ENCODE measurements at places on chromosomes 2 and 18. TPM values are rescaled to one million over a fixed set of nuclear protein-coding genes. Genes with fewer than 3 reads are reported as not detected.

DNA sequence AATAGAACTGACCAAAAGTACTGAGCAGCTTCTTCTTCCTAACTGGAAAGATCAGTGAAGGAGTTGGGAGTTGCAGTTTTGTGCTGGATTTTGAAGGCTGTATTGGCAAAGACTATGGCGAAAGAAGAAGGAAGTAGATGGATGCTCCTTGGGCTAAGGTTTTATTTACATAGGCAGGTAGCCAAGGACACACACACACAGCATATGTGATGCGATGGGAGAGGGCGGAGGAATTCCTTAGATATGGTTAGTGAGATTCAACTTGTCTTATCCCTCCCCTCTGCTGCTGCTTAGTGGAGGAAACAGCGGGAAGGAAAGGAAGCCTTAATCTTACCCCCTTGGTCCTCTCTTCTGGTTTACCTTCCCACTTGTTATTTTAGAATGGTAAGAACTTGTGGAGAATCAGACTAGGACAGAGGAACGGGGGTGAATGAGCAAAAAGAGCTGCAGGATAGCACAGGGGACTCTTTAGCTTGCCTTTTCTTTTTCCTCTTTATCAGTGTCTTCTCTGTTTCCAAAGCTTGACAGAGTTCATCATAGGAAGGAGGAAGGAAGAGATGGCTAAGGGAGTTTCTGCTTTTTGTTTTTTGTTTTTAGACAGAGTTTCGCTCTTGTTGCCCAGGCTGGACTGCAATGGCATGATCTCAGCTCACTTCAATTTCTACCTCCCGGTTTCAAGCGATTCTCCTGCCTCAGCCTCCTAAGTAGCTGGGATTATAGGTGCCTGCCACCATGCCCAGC, 87.9 kb downstream of the OSBPL6 start:
- no peak for DNase-seq

Gene C2orf80
- total RNA-seq = not detected

- DNase-seq = no peak
Observed at GRCh38 chr2:44207102-44207501, 38.4 kb downstream of the PPM1B start.

Gene SFTPB
- total RNA-seq = not detected

- no peak for DNase-seq
Observed at GRCh38 chr2:12716282-12717190, at the start of gene TRIB2. TRIB2 (plus strand) TSS chr2:12716936; CDS start chr2:12718308, 1,372 bp downstream.

Gene CDKL4
- 0.23 TPM for total RNA-seq

DNA sequence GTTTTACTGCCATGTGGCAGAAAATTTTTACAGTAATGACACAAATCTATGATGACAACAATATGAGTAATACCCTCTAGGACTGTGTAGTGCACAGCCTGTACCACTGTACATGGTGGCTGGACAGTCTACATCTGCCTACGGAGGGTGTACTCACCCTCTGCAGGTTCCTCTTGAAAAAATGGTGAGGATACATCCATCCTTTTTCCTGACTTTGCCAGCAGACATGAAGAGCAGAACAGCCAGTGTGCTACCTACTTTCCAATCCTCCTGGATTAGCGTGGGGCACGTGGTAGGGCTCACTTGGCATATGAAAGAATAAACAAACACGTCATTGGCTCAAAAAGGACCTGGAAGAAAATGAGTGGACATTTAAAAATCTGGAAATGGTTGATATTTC, 62.6 kb downstream of the TRPM8 start:
- no peak for DNase-seq

DNA sequence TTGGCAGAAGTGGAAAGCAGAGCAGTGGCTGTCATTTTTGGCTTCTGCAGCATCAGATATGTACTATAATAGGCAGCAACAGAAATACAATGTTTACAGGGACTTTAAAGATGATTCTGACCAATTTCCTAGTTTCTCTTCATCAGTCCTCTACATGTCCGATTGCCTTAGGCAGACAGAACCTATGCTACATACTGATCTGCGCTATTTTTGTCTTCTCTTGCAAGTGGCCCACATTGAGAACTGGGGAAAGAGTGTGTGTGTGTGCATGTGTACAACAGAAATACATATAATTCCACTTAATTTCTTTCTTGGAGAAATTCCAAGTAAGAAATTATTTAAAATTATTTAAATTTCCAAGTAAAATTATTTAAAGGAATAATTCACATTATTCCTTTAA, 77.1 kb upstream of the CHRNA1 start:
- no peak for DNase-seq

Gene SLC8A1
- 10.6 TPM for total RNA-seq

- no peak for DNase-seq
Observed at GRCh38 chr2:96946625-96947024, 39.8 kb downstream of the FAM178B start.

Gene ZSWIM2
- total RNA-seq = not detected

Gene ATP6V1C2
- not detected for total RNA-seq

- DNase-seq = peak; percentile 29
Observed at GRCh38 chr2:149877913-149878312, 290.3 kb upstream of the MMADHC start.

DNA sequence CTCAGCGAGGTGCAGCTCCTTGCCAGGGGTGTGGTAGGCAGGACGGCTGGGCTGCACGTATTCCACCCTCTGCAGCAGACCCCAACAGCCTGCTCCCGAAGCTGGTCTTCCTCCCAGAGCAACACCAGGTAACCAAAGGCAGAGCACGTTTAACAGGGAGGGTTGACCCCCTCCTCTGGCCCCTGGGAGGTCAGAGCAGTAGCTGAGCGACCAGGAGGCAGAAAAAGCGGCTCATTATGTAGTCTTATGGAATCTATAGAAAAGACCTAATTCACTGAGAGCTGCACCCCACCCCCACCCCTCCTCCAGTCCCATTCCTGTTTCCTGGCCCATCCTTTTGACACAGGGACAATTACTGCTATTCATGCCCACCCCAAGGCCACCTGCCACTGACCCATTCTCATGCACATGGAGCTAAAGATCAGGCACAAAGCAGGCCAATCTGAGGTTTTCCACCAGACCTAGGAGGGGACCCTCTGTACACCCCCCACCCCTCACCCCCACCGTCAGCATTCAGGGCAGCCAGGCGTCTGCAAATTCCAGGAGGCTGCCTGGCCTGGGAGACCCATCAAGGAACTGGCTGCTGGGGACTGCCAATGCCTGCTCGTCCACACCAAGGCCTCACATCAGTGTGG, 60.9 kb upstream of the FZD7 start:
- no peak for DNase-seq

GRCh38 chr2:241129086-241129871, 20.0 kb downstream of the PASK start:
- DNase-seq = no peak

DNA sequence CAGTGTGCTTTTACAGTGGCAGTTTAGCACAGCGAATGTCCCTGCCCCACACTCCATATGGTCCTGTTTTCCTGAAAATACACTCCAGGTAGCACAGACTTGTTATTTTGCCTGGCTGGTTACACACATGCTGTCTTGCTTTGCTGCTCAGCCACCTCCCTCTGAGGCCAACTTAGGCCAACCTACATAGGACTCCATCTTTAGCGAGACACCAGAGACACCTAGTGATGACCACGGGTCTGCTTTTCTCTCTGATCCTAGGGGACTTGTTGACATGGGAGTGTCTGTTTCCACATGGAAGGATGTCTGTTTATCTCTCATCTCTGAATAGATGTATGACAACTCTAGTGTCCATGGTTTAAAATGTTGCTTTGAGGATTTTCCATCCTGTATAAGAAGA, 43.3 kb downstream of the PLEKHB2 start:
- DNase-seq = no peak

GRCh38 chr18:72056171-72056570, 488.0 kb downstream of the CBLN2 start:
- no peak for DNase-seq

DNA sequence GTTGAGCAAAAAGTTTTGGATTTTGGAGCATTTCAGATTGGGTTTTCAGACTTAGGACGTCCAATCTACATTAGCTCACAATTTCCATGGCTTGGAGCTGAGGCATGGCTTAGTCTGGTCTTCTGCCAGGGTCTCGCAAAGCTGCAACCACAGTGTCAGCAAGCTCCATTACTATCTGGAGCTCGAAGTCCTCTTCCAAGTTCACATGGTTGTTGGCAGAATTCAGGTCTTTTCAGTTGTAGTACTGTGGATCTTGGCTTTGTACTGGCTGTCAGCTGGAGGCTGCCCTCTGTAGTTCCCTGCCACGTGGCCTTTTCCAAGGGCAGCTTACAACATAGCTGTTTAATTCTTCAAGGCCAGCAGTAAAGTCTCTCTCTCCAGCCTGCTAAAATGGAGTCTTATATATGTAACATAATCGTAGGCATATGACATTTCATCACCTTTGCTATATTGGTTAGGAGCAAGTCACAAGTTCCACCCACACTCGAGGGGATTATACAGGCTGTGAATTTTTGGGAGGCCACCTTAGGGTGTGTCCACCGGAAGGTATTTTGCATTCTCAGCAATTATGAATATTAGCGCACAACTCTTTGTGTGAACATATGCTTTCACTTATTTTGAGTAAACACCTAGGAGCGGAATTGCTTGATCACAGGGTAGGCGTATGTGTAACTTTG, 41.5 kb upstream of the EPC2 start:
- no peak for DNase-seq

Gene FEV
- not detected for total RNA-seq

DNA sequence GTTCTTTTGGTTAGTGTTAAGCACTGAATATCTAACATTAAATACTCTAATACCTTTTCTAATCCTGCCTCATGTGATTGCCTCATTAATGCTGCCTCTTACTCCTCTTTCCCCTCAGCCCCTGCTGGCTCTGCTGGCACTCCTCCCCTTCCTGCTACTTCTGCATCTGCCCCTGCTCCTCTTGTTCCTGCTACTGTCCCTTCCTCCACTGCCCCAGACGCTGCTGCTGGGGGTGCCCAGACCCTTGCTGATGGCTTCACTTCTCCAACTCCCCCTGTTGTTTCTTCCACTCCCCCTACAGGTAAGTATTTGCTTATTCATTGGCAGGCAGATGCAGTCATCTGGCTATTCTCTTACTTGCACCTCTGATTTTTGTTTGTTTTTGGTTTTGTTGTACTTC, 68.5 kb downstream of the ABI2 start:
- DNase-seq = no peak

DNA sequence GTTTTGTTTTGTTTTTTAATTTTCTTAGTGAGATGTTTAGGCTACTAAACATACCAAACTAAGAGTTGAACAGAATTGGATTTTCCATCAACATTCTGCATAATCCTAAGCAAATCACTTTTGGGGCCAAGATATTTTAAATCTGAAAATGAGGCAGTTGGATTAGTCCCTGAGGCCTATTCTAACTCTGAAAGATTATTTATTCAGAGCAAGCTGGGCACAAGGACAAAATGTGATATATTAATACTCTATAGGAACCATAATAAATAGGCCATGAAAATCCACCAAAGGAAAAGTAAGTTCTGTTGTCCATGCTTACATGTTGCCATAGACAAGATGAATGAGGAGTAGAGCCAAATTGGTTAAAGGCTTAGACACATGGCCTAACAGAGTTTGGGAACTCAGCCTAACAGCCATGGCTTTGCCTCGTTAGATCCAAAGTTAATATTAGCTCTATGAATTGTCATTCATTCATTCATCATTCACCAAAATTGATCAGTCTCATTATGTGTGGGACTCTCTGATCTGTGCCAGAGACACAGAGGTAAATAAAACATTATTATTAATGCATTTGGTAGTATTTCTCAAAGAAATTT, 183.5 kb downstream of the SCG2 start:
- no peak for DNase-seq

DNA sequence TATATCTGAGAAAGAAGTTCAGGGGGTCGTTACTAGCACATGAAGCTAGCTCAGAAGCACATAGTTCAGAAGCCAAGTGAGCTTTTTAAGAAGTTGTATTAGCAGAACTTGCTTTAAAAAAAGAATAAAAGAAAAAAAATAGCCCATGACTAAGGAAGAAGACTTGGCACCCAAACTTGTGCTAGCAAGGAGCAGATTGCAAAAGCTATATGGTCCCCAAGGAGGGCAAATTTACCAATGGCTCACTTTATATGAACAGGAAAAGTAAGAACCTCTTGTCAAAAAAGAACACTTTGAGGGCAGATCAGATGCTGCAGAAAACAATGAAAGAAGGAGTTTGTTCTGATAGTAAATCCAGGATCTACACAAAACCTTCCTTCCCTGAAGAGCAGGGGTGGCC, 486.5 kb upstream of the ACVR2A start:
- no peak for DNase-seq

DNA sequence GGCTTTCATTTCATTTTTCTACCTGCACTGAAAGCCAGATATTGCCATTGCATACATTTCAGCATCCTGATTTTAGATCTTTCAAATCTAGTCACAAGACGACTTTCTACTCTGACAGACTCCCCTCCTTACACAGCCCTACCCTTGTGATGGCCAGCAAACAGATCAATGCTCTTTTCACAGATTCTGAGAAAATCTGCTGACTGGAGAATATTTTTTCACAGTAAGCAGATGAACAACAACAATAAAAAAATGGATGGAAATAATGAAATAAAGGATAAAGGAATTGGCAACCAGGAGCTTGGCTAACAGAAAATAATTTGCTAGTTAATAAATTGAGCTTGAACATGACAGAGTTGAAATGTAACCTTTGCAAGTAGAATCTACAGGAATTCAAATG, 527.2 kb downstream of the IRS1 start:
- no peak for DNase-seq

GRCh38 chr2:201407265-201407664, 44.0 kb downstream of the TRAK2 start:
- no peak for DNase-seq

Gene MC4R
- not detected for total RNA-seq

- DNase-seq = no peak
Observed at GRCh38 chr18:8011906-8012305, 444.8 kb downstream of the PTPRM start.

Gene RNF144A
- total RNA-seq = 14.1 TPM

DNA sequence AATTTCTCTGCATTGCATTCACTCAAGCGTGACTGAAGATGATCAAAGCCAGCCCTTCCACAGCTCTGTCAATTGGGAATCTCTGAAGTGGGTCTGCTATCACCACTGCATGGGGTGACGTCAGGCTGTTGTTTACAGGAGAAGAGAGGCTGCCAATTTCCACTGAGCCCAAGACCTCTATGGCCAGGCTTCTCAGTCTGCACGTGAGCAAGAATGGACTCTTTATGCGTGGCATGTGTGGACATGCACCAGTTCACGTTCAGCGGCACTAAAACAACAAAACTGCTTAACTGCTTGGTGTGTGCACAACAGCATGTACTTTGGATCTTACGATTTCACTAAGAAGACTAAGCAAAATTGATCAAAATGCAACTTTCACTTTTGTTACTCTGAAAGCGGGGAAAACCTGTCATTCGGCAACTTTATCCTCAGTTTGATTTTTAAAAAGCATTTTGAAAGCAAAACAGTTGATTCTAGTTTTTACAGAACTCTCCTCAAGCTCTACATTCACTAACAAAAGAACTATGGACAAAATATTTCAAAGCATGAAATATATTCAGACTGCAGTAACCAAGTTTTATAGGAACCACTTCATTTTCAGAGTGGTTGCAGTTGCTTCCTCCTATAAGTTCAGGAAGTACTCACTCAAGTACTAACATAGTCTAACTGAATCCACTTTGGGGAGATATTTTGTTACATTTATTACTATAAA, 77.0 kb upstream of the SERTAD2 start:
- peak; percentile 47 for DNase-seq

Gene NTSR2
- total RNA-seq = not detected

All from epithelial cell of proximal tubule (primary cell).